Lung (tissue), 17 donors: ENCODE measurements at places on chromosomes 4 and X. TPM values are rescaled to one million over a fixed set of nuclear protein-coding genes. Genes with fewer than 3 reads are reported as not detected.

JCHAIN gene
- 131 TPM for total RNA-seq

CT45A10 gene
- not detected for total RNA-seq

SMARCA5 gene
- 241 TPM for total RNA-seq

TAF1 gene
- 77.4 TPM for total RNA-seq

ELMOD2 gene
- total RNA-seq, result 47.5 TPM

MAGEE1 gene
- 2.4 TPM for total RNA-seq

AKAP14 gene
- 7.9 TPM for total RNA-seq

PABPC1L2B gene
- total RNA-seq, result not detected

SSX2 gene
- not detected for total RNA-seq

ANKRD37 gene
- total RNA-seq, result 11.0 TPM

TXK gene
- total RNA-seq, result 2.4 TPM

CLDN34 gene
- 0.34 TPM for total RNA-seq

GUCY1A1 gene
- 48.9 TPM for total RNA-seq

VCX gene
- not detected for total RNA-seq
